Effector CD8-positive, alpha-beta T cell (primary cell): ENCODE measurements at places on chromosomes 16 and 17.

DNA sequence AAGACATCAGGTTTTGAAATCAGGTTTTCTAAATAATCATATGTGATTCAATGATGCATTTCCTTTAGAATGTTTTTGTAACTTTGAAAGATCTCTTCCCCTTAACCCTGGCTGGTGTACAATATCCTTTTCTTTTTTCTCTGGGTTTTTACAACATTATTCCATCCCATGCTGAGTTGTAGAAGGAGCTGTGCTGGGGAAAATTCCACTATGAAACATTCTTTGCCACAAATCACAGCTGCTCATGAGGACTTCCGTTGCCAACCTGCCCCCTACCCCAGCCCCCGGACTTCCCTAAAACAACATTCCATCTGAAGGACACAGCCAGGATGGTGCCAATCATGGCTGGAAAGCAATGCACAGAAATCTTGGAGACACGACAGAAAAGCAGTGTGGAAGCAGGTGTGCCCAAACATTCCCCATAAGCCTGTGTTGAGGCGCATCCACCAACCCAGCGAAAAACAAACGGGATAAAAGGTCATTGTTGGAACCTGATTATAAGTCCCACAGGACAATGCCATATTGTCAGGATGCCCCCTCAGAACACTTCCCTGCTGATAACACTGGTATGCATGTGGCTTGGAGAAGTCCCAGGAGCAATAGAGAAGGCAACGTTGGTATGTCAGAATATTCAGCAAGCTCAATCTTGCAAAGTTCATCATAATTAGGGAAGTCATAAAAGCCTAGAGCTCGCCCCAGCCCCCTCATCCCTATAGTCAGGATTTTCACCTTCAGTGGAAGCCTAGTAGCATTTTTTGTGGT is 475.0 kb downstream of the HS3ST3B1 start:
- no peak for DNase-seq

- DNase-seq, result no peak
These were observed 42.0 kb upstream of the SMPD3 start for GRCh38 chr16:68490358-68490757.

GRCh38 chr16:22380529-22380928 is 6.1 kb upstream of the CDR2 start:
- no peak for DNase-seq

DNA sequence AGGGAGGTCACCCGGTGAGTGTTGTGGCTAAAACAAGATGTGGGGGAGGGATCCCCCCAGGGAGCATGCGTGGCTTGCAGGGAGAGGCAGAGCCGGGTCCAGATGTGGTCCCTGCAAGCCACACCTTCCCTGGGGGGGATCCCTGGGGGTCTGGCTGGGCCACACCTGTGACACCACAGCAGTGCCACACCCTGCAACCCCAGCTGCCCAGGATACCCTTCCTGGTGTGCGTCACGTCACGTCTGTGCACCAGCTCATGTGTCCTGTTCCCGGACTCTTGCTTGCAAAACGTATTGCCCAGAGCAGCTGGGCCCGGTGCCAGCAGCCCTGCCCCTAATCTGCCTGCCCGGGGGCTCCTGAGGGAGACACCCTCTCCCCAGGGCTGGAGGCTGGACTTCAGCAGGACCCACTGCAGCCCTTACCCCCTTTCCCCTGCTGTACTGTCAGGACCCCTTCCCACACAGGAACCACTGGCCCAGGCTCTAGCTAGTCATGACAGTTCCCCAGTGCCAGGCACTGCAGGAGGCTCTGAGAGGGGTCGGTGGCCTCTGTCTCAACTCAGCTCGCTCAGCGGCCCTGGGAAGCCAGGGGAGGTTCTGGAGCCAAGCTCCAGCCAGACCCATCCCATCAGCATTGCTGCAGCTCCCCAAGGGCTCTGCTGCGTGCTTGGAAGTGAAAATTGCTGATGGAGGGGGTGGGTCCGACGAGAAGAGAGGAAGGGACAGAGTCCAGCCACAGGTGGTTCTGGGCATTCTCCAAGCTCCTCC is 25.8 kb upstream of the ACSF3 start:
- DNase-seq, result no peak

DNA sequence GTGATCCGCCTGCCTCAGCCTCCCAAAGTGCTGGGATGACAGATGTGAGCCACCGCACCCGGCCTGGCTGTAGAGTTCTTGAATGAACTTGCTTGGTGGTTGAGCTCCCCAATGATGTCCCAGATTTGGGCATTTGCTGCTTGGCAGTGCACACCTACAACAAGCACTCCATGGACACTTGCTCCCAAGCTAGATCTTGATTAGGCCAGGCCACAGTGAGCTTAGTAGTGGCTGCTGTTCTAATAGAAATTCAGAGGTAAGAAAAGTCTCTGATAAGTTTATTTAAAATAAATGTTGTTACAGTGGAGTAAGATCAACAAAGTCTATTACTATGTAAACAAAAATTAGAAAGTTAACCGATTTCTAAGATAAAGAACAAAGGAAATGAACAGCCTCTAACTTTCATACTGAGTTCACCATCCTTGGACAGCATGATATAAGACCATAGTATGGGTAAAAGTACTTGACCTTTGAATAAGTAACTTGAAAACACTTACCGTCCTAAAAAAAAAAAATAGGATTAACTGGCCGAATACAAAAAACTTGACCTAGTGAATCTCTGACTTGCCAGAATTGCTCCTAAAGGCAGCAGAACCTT is 951 bp downstream of the TMED6 start:
- DNase-seq, result no peak

DNA sequence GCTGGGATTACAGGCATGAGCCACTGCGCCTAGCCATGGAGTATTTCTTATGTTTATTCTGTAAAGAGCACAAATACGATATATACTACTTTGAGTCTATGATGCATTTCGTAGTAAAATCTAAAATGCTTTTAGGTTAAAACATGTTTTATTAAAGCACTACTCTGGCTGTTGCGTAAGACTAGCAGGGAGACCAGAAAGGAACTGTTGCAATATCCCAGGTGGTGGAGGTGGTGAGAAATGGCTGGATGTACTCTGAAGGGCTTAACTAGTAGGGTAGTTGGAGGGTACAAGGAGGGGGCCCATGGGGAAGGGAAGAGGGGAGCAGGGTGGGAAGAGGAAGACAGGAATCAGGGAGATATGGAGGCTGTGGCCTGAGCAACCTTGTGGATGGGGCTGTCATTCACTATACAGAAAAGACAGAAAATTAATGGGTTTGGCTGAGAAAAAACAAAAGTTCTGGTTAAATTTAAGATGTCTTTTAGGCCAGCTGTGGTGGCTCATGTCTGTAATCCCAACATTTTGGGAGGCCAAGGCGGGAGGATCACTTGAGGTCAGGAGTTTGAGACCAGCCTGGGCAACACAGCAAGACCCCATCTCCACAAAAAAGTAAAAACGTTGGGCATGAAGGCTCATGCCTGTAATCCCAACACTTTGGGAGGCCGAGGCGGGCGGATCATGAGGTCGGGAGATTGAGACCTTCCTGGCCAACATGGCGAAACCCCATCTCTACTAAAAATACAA is 35.8 kb downstream of the ST3GAL2 start:
- DNase-seq, result no peak

DNA sequence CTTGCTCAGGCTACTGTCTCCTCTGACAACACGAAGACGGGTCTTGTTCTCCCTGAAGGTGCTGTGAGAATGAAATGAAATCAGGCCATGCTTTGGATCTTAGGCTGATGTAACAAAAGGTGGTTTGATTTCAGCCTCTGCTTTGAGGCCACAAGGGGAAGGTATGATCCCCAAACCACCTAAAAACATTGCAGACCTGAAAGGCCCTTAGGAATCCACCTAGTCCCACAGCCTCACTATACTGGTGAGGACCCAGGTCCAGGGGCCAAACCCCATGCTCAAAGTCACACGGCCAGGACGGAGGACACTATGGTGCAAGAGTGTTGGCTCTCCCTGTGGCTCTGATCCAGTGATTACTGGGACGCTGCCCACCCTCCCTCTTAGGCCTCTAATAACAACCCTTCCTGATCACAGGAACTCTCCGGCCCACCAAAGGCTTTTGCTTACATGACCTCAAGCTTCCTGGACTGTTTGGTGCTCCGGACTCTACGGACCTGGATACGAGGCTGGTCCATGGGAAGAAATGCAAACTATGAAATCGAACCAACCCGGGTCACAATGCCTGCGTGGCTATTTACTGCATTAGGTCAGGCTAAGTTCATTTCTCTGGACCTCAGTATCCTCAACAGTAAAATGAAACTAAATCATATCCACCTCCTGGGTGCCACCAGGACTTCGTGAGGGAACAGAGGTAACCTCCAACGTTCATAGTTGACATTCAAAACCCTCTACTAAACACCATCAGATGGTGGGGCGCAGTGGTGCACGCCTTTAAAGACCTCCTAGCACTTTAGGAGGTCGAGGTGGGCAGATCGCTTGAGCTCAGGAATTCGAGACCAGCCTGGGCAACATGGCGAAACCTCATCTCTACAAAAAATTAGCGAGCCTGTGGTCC is 1.5 kb downstream of the TRIM25 start:
- DNase-seq, result no peak

DNA sequence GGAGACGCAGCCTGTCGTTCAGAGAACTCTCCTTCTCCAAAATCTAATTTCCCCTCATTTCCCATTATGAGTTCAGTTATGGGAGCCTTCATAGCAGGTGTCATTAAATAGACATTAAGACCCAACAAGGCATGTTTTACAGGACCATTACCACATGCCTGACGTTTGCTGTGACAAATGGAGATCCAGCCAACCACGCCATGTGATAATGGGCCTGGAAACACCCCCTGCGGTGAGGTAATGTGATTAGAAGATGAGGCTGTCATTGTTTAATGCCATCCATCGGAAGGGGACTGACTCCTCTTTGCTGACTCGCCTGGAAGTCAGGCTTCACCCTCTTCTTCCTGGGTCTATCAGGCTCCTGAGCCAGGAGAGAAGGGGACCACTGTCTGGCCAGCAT is 76.9 kb downstream of the WSCD1 start:
- no peak for DNase-seq

DNA sequence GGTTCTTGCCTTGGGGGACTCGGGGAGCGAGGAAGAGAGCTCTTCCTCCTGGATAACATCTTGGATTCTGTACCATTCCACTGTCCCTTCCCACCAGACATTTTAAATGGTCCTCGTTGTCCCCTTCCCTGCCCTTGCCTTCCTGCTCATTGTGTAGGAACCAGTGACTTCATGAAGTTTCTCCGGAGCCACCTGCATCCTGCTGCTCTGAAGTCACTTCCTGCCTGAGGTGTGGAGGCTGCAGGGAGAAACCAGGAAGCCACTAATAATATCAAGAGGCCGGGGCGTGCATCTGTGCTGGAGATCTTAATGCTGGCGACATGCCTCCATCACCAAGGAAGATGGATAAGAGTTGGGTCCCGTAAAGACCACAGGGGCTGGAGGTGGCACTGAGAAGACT is 6.2 kb upstream of the SLC16A13 start:
- peak; percentile 11 for DNase-seq
